A375 (cell line): ENCODE measurements at places on chromosomes 7 and 10. TPM values are rescaled to one million over a fixed set of nuclear protein-coding genes. Genes with fewer than 3 reads are reported as not detected.

Gene NPTX2
- total RNA-seq, result 1.9 and 4.6 TPM in 2 replicates

Gene GRM3
- 0.11 TPM in 1 of 2 replicates, not detected in the other for total RNA-seq

Gene CUBN
- total RNA-seq, result 0.30 and 3.2 TPM in 2 replicates

Gene STN1
- 41.6 and 52.5 TPM in 2 replicates for total RNA-seq
